Naive B cell (primary cell): ENCODE measurements at places on chromosomes 16 and 17.

DNA sequence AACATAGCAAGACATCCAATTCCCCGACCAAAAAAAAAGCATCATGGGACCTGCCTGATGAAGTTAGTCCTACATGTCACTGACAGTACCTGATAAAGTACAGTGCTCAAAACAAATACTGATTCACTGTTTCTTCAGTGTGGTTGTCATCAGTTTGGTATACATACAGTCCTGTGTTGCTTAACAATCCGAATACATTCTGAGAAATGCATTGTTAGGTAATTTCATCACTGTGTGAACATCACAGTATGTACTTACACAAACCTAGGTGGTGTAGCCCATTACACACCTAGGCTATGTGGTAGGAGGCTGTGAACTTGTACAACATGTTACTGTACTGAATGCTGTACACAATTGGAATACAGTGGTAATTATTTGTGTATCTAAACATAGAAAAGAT lies 19.0 kb upstream of the FA2H start:
- H3K4me3 ChIP-seq, result no peak overlapping the region
- H3K27me3 ChIP-seq, result peaks cover 41% of the 10 kb centered on the region
- H3K36me3 ChIP-seq, result peaks cover 4% of the 10 kb centered on the region
- no peak for DNase-seq
- no peaks in the 10 kb centered on the region for H3K4me1 ChIP-seq

GRCh38 chr17:57537524-57538410 lies 207.3 kb downstream of the CCDC182 start:
- peak overlapping the region; percentile 83 for H3K4me3 ChIP-seq
- H3K36me3 ChIP-seq, result no peaks in the 10 kb centered on the region
- peak overlapping the region; percentile 83 for H3K27ac ChIP-seq

DNA sequence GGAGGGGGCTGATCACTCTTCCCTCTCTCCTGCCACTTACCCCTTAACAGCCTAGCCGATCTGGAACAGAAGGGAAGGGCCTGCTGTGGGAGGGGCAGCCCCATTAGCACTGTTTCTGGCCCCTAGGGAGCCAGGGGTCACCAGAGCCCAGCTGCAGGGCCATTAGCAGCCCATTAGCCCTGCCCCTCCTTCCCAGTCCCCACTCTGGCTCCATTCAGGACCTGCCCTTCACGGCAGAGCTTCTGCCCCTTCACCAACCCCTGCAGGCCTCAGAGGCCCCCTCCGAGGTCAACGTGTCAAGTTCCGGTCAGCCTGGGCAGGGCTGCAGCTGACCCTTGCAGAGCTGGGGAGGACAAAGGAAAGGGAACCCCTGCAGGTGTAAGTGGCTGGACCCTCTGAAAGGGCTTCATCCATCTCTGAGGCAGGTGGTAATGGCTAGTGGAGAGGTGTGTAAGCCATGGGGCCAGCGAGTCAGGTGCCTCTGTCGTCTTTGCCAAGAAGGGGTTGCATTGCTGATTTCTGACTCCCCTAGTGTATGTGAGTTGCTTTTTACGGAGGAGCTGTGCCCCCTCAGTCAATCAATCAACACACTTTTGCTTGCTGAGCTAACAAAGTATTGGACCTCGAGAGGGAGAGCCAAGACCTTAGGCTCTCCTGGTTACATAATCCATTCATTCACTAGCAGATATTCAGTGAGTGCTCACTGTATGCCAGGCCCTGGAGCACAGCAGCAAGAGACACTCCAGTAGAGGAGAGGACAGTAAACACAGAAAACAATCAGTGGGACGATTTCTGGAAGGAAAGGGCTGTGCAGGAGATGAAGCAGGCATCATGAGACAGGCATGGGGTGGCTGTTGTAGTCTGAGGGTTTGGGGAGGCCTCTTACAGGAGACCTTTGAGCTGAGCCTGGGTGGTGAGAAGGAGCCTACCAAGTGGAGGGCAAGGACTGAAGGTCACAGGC lies 18.2 kb upstream of the KCNJ12 start:
- no peaks in the 10 kb centered on the region for H3K4me1 ChIP-seq
- H3K27ac ChIP-seq, result no peak overlapping the region
- peaks cover 20% of the 10 kb centered on the region for H3K27me3 ChIP-seq
- H3K4me3 ChIP-seq, result no peak overlapping the region
- no peaks in the 10 kb centered on the region for H3K36me3 ChIP-seq

GRCh38 chr17:73508931-73509605 lies 135.2 kb downstream of the SDK2 start:
- H3K4me1 ChIP-seq, result peaks cover 28% of the 10 kb centered on the region
- peaks cover 5% of the 10 kb centered on the region for H3K36me3 ChIP-seq
- peak overlapping the region; percentile 34 for H3K27ac ChIP-seq
- H3K4me3 ChIP-seq, result no peak overlapping the region
- DNase-seq, result no peak

DNA sequence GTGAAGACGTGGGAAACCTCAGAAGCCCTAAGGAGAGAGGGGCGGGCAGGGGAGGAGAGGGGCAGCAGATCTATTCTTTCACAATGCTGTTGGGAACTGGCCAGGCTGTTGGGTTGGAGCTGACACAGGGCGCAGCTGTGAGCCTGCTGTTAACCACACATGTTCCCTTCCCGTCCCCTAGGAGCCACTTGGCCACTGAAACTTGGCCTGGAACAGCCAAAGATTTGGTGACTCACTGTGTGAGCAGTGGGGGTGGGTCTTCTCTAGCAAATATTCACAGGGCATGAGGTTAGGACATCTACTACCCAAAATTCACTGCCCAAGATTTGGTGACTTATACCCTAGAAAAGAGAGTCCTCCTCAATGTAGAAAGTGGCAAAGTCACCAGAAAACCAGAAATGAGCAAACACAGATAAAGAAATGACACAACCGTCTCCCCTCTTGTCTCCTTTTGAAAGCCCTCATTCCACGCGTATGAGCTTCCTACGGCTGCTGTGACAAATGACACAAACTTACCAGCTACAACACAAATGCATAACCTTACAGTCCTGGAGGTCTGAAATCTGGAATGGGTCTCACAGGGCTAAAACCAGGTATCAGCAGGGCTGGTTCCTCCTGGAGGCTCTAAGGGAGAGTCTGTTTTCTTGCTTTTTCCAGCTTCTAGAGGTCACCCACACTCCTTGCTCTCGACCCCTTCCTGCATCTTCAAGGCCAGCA lies 6.3 kb downstream of the TBC1D16 start:
- peaks cover 1% of the 10 kb centered on the region for H3K4me1 ChIP-seq
- no peak for DNase-seq
- no peak overlapping the region for H3K27ac ChIP-seq

GRCh38 chr16:56630134-56630533 lies 2.3 kb upstream of the MT1M start:
- H3K27ac ChIP-seq, result peak overlapping the region; percentile 2
- peak overlapping the region; percentile 38 for H3K4me3 ChIP-seq
- H3K4me1 ChIP-seq, result peaks cover 32% of the 10 kb centered on the region
- no peaks in the 10 kb centered on the region for H3K36me3 ChIP-seq

DNA sequence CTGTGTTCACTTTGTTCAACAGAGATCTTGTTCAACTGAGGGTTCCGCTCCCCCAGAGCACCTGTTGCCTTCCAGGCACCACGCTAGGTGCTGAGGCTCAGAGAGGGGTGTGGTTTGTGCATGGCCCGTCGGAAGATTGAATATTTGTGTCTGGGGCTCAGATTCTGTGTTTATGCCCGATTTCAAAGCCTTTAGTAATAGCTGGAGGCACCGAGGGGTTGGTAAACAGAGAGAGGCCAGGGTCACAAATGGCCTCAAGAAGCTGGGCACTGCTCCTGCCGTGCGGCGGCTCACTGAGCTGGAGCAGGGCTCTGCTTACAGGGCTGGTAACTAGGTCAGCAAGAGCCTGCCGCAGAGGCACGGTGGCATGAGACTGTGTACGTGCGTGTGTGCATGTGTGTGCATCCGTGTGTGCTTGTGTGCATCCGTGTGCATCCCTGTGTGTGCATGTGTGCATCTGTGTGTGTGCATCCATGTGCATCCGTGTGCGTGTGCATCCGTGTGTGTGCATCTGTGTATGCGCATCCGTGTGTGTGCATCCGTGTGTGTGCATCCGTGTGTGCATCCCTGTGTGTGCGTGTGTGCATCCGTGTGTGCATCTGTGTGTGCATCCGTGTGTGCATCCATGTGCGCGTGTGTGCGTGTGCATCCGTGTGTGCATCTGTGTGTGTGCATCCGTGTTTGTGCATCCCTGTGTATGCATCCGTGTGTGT lies 5.4 kb downstream of the ITGAE start:
- H3K27ac ChIP-seq, result no peak overlapping the region
- no peaks in the 10 kb centered on the region for H3K27me3 ChIP-seq
- H3K4me3 ChIP-seq, result peak overlapping the region; percentile 12

GRCh38 chr17:73338050-73338521 lies 26.3 kb upstream of the CDC42EP4 start:
- no peaks in the 10 kb centered on the region for H3K4me1 ChIP-seq
- no peak overlapping the region for H3K4me3 ChIP-seq
- no peaks in the 10 kb centered on the region for H3K36me3 ChIP-seq
- H3K27ac ChIP-seq, result no peak overlapping the region
- DNase-seq, result no peak
- H3K27me3 ChIP-seq, result no peaks in the 10 kb centered on the region

- peaks cover 30% of the 10 kb centered on the region for H3K4me1 ChIP-seq
- peak overlapping the region; percentile 98 for H3K4me3 ChIP-seq
- no peak for DNase-seq
- peaks cover 11% of the 10 kb centered on the region for H3K36me3 ChIP-seq
- no peaks in the 10 kb centered on the region for H3K27me3 ChIP-seq
Observed at GRCh38 chr17:47830396-47831002, 842 bp downstream of the MRPL10 start.
